ENCODE measurements at places on chromosomes 5 and 9.

GRCh38 chr5:88825584-88826315, 57.2 kb downstream of the MEF2C start:
- DNase-seq = peak; percentile 30

DNA sequence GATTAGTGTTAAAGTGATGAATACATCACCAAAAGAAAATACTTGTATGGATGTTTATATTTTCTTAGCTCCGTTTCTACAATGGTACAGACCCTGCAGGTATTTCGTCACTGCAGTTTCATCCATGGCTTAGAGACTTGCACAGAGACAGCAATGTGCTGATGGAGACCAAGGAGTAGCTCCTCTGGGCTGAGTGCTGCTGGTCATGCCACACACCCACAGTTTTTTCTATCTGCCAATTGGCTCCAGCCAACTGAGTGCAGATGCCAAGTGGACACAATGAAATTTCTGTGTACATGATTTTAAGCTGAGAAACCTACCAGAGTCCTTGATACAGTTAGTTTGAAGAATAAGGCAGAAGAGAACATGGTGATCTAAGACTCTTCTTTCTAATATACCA, 145.9 kb upstream of the ADCY2 start:
- DNase-seq = no peak

GRCh38 chr5:127410959-127411358, 106.5 kb upstream of the PRRC1 start:
- DNase-seq = no peak

GRCh38 chr5:179623906-179624741, 653 bp upstream of the HNRNPH1 start:
- DNase-seq = peak; percentile 47

GRCh38 chr9:104836767-104837166, 72.8 kb downstream of the NIPSNAP3B start:
- no peak for DNase-seq

GRCh38 chr9:100499866-100500265, 26.9 kb downstream of the TMEFF1 start:
- no peak for DNase-seq

DNA sequence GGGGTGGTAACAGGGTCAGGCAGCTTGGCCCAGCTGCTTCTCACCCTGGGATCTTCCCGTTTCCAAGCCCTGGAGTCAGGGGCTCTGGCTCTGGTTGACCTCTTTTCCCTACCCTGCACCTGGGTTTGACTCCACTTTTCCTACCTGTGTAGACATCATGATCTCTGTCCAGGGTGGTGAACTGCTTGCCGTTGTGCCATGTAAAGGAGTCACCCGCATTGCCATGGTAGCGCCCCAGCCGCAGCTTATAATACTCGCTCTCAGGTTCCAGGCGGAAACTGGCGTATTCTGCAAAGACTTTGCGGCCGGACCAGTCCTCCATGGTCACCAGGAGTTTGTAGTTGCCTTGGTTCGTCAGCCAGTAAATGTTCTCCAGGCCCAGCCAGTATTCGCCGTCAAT, 30.9 kb downstream of the ANGPTL2 start:
- no peak for DNase-seq

DNA sequence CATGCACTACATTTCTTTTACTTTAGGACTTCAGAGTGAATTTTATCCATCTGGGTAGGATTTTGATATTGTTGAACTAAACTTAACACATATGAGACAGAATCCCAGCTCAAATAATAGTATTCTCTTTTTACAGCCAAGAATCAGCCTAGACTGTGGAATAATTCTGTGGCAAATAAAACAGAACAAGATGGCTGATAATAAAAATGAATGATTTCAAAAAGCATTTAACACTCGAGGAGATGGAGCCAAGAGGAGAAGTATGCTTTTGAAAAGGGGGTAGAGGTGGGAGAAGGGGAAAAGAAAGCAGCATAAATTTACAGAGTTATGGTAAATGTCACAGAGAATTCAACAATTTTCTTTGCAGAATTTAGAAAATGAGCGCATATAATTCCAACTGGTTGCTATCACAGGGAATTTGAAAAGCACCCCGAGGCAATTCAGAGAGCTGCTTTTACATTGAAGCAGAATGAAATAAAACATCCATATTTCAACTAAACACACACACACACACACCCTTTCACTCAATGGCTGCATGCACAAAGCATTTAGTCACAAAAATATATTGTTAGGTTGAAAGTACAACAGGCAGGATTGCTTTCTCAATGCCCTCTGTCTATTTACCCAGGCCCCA, 60.2 kb upstream of the DMAC1 start:
- DNase-seq = no peak

- no peak for DNase-seq
These were observed 24.8 kb downstream of the GPR107 start for GRCh38 chr9:130078547-130078946.

DNA sequence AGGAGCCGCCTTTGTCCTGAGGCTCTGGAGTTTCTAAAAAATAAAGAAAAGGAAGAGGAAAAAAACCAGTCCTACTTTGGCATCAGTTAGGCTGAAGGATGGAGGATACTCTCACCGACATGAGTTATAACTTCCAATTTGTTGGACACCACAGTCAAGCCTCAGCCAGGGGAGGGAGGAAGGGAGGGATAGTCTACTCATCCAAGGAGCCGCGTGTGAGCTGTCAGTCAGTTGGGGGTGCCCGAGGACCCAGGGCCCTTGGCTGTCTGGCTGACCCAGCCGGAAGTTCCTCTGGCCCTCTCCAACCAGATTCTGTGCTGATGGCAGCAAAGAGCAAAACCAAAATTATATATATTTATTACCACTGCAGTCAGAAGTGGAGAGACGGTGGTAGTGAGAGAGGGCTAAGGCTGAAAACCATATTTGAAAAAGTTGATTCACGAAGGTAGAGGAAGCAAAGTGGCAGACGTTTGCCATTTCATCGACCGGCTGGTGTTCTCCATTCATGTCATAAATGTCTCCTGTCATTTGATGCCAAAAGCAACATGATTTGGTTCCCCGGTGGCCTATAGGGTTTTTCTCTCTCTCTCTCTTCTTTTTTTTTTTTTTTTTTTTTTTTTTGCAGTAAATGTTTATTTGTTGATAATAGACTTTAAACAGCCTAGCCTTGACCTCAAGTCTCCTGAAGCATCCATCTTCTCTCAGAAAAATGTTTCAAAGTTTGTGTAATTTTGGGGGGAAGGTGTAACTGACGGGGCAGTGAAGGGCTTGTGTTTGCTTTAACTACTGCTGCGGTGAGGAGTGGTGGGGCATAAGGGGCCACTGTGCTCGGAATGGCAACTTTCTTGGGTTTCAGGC, 7.6 kb downstream of the LMX1B start:
- DNase-seq = no peak

DNA sequence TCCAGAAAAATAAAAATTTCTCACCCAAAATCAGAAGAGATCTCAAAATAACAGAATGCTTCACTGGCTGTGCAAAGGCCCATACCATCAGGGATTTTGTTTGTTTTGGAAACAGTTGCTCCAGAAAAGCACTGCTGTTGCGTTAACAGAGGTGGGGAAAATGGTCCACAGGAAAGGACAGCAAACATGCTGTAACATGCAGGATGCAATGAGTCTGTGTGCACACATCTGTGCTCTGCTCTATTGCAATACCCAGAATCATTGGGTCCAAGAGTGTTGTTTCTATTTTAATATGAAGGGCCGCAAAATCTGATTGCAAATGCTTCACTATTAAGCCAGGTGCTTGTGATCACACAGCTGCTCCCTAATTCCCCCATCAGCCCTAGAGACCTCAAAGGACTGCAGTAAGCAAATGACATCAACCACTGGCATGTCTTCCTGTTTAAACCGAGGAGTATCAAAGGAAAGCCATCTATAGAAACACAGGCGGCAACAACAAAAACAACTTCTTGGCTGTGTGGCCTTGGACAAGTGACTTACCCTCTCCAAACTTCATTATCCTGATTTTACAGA, 141.0 kb downstream of the DCP2 start:
- DNase-seq = no peak

DNA sequence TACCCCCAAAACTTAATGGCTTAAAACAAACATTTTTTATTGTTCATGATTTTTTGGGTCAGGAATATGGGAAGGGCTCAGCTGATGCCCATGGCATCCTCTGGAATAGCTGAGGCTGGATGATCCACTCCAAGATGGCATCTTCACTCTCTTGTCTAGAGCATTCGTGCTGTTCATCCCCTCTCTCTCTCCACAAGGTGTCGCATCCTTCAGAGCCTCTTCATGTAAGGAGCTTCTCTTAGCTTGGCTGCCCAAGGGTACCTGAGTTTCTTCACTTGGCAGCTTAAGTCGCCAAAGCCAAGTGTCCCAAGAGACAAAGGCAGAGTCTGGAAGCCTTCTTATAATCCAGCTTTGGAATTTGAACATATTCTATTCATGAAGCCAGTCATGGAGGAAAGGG, 294.7 kb downstream of the CHSY3 start:
- DNase-seq = no peak

DNA sequence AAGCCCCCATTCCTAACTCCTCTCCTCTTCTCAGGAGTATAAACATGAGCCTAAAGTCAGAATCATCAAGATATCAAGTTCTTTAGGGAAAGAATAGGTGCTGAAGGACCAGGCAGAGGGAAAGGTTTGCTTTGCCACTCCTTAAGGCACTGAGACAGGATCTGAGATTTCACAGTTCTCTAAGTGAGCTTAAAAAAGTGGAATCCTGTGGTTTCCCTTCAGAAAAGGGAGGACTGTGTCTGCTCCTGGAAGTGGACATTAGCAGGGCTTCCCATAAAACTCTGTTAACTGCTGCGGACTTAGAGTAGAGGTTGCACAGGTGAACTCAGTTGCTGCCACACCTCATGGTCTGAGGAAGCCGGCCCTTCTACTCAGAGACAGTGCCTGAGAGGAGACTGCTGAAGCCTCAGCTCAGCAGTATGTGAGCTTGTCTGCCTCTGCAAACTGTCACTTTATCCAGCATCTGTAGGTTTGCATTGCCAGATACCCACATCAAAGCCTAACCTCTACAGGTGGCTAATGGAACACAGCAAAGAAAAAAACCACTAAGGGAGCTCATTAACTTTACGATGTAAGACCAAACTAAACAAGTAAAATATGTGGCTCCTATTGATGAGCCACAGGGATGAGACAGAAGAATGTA, 42.9 kb downstream of the RIC1 start:
- no peak for DNase-seq

GRCh38 chr5:146667633-146668272, 151.8 kb upstream of the GPR151 start:
- DNase-seq = no peak

DNA sequence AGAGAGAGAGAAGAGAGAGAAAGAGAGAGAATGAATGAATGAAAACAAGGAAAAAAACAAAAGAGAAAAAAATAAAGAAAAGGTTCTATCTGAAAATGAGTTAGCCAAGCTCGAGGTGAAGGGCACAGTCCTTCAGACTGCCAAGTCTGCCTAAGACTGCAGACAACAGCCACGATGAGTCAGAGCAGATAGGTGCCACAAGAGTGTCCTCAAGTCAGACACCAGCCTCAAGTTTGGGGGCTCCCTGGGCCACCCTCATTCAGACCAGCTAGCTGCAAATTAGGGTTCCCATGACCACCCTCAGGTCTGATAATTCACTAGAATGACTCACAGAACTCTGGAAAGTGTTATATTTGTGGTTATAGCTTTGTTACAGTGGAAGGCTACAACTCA, 13.9 kb upstream of the HABP4 start:
- DNase-seq = no peak

GRCh38 chr5:175692996-175693710, 35.3 kb downstream of the HRH2 start:
- DNase-seq = peak; percentile 35

DNA sequence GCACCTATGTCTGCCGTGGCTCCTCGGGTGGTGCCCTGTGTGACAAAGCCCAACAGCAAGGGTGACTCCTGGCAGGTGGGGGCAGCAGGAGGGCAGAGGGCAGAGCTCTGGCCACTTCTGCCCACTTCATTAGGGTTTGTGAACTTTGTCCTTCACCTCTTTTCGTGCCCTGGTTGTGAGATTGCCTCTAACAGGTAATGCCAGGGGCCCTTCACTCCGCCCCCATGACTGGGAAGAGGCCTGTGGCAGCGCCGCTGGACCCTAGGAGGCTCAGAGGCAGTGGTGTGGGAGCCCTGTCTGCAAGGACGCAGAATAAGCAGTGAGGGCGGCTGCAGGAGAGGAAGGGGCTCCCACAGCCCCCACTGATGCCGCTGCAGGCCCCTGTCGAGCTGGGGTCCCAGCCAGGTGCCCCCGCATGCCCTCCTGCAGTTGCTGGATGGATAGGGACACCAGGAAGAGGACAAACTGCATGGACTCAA, 108.7 kb upstream of the LMX1B start:
- no peak for DNase-seq

DNA sequence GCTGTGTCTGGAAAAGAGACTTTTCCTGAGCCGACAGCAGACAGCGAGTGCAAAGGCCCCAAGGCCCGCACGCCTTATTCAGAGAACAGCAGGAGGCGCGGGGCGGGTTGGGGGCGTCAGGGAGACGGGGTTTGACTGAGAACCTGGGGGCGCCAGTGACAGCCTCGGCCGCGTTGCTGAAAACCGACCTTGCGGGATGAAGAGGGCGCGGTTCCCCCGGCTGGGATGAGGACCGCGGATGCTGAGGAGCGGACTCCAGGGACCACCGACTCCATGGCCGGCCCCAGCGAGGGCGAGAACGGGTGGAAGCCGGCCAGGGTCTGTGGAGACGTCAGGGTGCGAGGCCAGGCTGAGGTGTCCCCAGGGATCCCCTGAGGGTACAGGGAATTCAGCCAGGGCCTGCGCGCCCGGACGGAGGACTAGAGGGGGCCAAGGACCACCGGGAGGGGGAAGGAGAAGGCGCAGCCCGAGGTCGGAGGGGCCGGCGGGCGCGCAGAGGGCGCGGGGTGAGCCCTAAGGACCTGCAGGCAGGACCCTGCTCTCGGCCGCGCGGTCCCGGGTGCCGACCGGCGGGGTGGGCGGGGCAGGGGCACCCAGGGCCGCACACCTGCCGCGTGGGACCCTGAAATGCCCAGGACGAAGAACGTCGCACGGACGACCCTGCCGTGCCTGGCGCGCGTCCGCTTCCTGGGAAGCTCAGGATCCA, 837 bp upstream of the AHRR start:
- no peak for DNase-seq

- no peak for DNase-seq
These were observed 111.2 kb upstream of the IL12B start for GRCh38 chr5:159441441-159441840.

DNA sequence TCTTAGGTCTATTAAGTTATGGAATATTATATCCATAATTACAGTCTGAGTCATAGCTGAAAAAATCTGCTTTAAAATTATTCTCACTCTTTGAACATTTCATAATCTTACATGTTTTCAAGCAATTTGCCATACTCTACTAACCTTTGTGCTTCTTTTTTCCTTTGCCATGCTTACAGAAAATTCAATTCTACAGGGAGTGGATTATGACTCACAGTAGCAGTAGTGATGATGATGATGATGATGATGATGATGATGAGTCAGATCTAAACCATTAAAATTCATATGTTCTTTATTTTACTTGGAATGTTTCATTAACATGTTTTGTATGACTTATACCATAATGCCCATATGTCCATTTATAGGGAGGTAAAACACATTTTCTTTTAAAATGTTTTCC, 207.1 kb downstream of the VPS13A start:
- no peak for DNase-seq

GRCh38 chr5:80569086-80569960, 757 bp downstream of the ANKRD34B start:
- DNase-seq = no peak

- DNase-seq = no peak
These were observed 171.1 kb downstream of the DOCK2 start for GRCh38 chr5:169808118-169808581.
